NCI-H1105 (cell line): ENCODE measurements at places on chromosomes 12 and 14.

- DNase-seq = no peak
Observed at GRCh38 chr12:124401704-124402221, 106.9 kb downstream of the RFLNA start.

DNA sequence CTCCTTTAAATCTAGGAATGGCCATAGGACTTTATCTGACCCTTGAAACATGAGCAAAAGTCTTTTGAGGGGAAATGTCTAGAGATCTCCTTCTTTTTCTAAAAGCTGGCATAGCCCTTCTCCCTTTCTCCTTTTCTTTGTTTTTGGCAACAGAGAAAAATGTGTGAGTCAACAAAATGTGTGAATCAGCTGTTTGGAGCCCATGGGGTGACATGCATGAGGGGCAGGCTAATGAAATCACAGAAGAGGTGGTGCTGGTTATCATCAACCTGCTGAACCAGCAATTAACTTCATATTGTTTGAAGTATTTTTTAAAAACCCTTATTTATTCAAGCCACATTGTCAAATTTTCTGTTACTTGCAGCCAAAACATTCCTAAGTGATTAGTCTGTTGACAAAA, 132.3 kb downstream of the CCDC59 start:
- DNase-seq = no peak

DNA sequence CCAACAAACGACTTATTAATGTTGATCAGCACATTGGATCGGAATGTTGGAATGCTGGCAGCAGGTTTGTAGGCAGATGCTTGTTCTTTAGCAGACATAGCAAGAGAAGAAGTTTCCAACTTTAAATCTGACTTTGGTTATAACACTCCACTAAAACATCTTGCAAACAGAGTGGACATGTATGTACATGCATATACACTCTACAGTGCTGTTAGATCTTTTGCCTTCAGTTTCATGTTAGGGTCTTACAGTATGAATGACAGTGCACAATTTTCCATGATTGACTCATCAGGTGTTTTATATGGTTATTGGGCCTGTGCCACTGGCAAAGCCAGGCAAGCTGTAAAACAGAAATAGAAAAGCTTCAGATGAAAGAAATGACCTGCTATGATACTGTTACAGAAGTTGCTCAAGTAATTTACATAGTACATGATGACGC, 14.3 kb upstream of the DHRS7 start:
- DNase-seq = no peak

GRCh38 chr14:101194373-101195308, 291.1 kb upstream of the RTL1 start:
- DNase-seq = peak; percentile 71

- DNase-seq = no peak
Observed at GRCh38 chr12:94790825-94791224, 140.5 kb upstream of the TMCC3 start.

GRCh38 chr12:3107071-3107583, 29.9 kb downstream of the TSPAN9 start:
- DNase-seq = no peak

DNA sequence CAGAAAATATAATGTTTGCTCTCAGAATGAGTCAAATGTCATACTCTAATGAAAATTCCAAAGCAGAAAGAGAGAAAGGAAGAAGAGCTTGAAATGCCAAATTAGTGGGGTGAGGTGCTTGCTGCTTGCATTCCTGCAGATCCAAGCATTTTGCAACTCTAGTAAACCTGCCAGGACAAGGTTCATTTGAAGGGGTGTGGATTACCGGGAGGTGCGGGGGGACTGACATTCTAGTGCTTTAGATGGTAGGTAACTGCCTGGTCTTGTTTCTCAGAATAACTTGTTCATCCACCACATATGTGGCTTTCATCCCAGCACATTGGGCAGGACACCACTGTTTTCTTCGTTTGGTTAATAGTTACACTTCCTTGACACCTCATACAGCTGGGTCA, 144.4 kb downstream of the AKAP6 start:
- no peak for DNase-seq

GRCh38 chr14:101876555-101876938, 87.8 kb upstream of the DYNC1H1 start:
- no peak for DNase-seq

GRCh38 chr12:96103067-96103644, 67.8 kb upstream of the LTA4H start:
- no peak for DNase-seq

DNA sequence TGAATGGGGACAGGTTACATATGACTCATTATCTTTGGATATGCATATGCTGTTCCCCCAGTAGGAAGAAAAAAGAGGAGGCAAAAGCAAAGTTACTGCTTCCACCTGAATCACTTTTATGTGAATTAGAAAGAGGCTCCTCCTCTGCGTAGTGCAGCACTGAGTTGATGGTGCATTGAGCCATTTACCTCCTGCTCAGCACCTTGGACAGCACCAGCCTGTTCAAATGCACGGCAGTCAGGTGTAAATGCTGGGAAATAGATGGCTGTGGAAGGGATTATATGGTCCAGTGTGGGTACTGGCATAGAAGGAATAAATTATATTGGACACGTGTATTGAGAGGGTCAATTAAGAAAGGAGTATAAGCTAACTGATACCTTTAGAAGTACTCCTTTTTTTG, 541.9 kb upstream of the SEL1L start:
- DNase-seq = no peak

DNA sequence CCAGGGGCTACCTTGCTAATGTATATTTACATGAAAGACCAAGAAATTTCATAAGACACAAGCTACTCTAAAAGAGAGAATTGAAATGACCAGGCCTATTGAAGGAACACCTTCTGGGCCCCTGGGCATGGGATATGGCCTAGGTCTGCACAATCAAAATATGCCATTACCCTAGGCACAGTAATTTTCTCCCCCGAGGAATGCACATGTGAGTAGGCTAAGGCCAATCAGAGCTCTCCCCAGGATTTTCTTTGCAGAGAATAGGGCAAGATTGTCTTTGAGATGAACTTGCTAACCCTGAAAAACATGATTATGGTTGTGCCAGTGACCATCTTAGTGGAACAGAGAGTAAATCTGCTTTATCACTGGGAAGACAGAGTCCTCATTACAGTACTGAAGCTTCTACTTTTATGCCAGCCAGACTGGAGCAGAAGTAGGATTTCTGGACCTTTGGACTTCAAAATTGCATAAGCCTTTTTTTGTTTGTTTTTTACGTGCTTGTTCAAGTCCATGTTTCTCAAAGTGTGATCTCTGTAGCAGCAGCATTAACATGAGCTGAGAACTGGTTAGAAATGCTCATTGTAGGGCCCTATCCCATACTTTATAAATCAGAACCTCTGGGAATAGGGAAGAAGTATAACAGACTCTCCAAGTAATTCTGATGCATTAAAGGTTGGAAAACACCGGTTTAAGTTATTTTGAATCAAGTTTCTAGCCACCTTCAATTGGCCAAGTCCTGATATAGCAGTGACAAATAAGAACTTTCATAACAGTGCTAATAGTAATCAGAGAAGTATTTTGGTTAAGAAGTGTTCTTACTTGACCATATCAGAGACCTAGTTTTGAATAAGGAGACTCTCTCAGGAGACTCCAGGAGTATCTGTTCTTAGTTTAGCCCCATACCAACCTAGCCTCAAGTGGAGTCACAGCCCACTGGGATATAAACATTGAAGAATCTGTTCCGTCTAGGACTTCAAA, 112.9 kb downstream of the LMO3 start:
- DNase-seq = no peak

DNA sequence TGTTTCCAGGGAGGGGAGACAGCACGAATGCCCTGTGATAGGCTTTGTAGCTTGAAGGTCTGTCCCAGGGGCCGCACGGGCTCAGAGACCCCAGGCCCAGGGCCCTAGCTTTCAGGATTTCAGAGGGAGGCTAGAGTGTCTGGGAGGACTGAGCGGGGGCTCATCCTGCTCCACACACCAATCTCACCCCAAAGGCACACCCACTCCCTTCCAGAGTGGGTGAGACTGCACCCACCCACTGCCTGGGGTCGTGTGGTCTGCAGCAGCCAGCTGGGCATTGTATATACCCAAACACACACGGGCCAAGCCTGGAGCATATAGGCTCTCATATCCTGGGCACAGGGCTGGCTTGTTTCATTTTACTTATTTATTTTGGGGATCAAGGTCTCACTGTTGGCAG, 5.8 kb upstream of the SLC25A47 start:
- no peak for DNase-seq

DNA sequence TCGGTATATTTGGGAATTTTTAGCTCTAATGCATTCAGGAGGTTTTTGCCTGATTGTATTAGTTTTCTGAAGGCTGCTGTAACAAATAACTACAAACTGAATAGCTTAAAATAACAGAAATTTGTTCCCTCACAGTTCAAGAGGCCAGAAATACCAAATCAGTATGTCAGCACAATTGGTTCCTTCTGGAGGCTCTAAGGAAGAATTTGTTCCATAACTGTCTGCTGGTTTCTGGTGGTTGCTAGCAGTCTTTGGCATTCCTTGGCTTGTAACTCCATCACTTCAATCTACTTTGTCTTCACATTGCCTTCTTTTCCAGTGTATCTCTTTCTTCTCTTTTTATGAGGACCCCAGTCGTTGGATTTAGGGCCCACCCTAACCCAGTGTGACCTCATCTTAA, 21.3 kb downstream of the TMTC3 start:
- DNase-seq = no peak

- DNase-seq = no peak
Observed at GRCh38 chr14:93729993-93730392, 58.3 kb downstream of the PRIMA1 start.

DNA sequence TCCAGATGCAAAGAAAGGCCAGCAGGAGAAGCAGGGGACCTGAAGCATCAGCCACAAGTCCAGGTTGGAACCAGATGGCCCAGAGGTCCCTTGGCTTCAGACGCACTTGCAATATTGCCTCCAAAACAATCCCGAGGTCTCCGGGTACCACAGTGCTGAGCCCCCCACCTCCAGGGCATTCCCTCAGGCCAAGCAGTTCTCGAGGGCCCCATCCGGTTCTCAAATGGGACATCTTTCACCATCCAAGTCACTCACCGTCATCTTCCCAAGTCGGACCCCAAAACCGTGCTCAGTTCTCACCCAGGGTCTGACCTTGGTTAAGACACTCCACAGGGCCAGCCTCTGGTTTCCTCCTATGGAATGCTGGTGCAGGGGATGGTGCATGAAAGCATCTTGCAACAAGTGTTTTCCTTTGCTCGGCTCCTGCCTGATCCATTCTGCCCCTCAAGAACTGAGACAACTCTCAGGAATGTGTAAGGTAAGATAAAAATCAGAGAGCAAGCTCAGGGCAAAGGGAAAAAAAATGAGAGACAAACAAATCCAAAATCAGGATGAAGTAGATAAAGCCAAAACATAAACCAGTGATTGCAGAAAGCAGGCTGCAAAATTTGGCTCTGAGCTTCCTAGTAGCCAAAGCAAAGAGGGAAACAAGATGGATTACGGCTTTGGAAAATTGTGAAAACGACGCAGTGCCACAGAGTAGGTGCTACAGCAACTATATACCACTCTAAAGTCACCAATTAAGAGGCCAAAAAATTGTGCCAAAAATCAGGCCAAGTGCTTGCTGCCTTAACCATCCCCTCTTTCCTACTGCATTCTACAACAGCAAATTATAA, 8.0 kb downstream of the NCOR2 start:
- no peak for DNase-seq

- DNase-seq = no peak
Observed at GRCh38 chr12:108457734-108458361, 57.2 kb upstream of the FICD start.

DNA sequence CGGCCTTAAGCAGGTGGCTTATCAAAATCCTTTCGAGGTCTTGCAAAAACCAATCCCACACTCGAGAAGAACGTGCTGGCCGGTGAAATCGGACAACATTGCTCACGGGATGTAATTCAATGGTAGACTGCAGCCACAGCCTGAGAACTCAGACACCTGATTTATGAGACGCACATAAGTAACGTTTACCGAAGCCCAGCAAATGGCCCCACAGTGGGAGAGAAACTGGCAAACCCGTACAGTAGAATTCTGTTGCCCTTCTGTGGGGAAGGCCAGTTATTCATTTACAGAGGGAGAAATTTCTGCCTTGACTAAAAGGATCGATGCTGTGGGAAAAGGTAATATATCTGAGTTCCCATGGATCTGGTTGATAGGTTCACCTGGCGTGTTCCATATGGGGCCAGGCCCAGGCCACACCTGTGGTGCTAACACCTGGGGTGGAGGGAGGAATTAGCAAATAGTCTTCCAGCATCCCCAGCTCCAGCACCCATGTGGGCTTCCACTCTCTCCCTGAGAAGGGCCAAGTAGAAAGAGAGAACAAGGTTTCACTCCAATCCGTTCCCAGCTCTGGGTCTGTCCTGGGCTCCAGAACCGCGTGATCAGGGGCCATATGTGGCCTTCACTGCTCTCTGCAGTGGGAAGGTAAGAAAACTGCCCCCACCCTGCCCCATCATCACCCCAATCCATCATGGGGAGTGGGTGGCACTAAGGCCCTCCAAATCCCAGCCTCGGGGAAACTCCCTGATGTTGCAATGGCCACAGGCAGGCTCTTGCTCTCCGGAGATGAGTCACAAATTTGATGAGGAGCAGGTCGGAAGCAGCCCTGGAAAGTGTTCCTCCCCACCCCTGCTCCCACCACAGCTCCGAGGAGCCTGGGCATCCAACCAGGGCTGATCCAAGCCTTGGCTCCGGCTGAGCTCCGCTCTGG, 12.7 kb downstream of the BDKRB1 start:
- DNase-seq = no peak

- DNase-seq = no peak
Observed at GRCh38 chr12:89379148-89379838, 27.0 kb upstream of the DUSP6 start.

DNA sequence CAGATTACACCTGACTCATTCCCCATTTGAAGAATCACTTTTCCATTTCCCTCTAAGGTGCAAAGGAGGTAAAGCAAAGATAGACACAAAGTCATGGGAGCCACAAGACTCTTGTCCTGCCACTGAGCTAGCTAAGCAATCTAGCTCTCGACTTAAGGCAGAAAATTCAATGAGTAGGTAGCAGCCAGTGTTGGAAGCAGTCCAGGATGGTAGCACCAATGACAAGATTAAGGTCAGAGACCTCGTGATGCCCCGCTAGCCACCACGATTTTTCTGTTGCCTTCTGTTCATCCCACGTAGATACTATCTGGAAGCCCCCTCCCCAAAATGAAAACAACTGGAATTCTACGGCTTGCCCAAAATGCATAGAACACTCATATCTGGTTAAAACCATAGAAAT, 1.4 kb downstream of the VAMP1 start:
- DNase-seq = no peak

DNA sequence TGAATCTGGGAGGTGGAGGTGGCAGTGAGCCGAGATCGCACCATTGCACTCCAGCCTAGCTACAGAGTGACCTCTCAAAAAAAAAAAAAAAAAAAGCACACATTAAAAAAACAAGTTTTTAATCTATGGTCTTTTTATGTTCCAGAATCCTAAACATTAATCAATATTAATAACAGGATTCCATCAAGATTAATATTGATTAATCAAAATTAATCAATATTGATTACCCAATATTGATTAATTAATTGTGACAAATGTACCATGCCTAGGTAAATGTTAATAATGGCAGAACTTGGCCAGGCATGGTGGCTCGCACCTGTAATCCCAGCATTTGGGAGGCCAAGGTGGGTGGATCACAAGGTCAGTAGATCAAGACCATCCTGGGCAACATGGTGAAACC, 7.9 kb upstream of the NANOG start:
- DNase-seq = no peak

- no peak for DNase-seq
Observed at GRCh38 chr12:48993787-48994186, 5.4 kb downstream of the DDN start.

GRCh38 chr12:49825360-49825970, 2.7 kb downstream of the NCKAP5L start:
- no peak for DNase-seq
